ENCODE measurements at places on chromosomes 11 and 22.

- DNase-seq, result no peak
Observed at GRCh38 chr11:118565051-118565450, 680 bp downstream of the IFT46 start.

- DNase-seq, result no peak
Observed at GRCh38 chr11:129317571-129317970, 58.1 kb upstream of the BARX2 start.

GRCh38 chr11:34514597-34514996 is 1.0 kb upstream of the ELF5 start:
- no peak for DNase-seq

DNA sequence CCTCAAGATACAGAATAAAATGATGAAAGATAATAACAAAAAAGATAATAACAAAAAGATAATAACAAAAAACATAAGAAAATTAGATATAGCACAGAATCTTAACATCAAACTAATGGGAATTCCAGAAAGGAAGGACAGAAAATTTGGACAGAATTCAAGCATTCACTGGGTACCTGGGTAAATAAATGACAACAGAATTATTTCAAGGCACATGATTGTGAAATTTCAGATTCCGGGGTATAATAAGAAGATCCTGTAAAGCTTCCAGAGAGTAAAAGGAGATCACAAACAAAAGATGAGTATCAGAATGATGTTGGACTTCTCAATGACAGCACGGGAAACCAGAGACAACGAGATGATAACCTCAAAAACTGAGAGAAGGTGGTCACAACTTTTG is 42.1 kb upstream of the OR9Q1 start:
- DNase-seq, result no peak

DNA sequence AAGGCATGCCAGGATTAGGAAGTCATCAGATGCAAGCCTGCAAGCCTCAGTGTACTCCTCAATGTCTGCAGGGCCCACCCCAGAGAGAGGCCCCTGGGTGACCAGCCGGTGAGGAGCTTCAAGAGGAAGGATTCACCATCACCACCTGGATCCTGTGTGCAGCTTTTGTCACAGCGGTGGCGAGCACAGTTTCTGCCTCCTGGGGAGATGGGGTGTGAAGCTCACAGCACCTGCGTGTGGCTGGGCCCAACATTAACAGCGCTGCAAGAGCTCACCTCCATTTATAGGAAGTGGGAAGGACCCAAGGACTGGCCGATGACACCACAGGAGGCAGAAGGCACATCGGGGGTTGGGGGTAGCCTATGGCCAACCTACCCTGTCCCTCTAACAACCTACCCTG is 235.3 kb downstream of the CTTN start:
- DNase-seq, result no peak

GRCh38 chr11:76820184-76820566 is 37.0 kb downstream of the TSKU start:
- DNase-seq, result no peak

Measured in CD4-positive, alpha-beta T cell treated with Interleukin-6 at 100 ng/mL for 8 hours (primary cell).